ENCODE measurements at places on chromosomes 1 and 21.

GRCh38 chr1:201024625-201024998 is 1.1 kb upstream of the KIF21B start:
- DNase-seq: no peak

- no peak for DNase-seq
These were observed 23.9 kb downstream of the ZNF362 start for GRCh38 chr1:33280091-33280661.

GRCh38 chr1:244052728-244053312 is 1.7 kb downstream of the ZBTB18 start:
- DNase-seq: no peak

DNA sequence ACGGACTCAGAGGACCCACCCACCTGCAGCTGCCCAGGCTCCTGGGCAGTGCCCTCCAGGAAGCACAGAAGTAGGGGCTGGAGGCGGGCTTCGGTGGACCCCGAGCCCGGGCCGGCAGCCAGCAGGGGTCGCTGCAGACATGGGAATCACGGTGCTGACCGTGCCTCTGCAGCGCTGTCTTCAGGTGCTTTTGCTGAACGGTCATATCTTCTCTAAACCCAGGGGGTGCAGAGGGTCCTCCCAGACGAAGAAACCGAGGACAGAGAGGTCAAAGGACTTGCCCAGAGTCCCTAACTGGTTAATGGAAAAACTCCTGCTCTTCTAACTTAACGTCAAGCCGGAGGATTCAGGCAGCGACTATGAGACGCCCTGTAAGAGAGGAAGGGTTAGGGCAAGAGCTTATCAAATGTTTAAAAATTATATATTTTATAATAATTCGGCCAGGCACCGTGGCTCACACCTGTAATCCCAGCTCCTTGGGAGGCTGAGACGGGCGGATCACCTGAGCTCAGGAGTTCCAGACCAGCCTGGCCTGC is 21.5 kb upstream of the LEFTY2 start:
- DNase-seq: peak; percentile 41

DNA sequence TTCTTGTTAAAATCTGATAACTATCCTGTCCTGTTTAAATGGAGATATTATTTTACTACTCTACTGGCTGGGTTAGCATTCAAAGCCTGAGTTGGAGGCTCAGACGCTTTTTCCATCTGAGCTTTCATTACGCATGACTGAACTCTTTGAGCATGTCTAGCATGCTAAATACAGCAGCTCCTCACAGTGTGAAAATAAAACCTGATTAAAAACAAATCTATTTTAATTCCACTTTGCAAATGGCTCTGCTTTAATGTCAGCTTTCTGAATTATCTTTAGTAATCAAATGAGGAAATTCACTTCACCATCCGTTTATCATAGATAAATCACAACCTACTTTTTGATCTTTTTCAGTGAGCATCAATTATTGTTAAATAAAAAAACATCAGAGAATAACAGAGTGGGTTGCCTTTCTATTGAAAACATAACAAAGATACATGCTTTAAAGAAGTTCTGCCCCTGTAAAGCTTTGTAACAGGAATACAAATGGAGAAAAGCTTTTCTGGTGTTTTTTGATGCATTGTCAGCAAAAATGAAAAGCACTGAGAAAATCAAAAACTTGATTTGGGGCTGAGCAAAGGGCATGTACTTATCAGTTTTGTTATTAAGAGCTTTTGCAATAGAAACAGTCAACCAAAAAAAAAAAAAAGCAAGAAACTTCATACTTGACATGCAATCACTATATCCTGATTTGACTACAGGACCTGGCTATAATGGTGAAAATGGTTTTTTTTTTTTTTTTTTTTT is 3.5 kb upstream of the SPEN start:
- no peak for DNase-seq

DNA sequence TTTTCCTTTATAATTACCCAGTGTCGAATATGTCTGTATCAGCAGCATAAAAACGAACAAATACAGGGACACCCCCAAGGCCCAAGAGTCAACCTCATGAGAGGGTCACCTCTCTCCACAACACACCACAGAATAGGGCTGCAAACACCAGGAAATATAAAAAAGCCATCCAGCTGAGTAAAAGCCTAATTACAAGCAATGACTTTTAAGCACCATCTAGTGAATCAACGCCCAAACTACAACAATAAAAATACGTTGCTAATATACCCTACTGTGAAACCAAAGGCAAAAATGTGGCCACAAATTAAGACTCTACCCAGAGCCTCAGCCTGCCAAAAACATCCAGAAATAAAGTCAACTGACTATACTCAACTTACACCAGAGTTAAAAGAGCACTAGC is 817.9 kb upstream of the NEGR1 start:
- DNase-seq: no peak

GRCh38 chr21:20883408-20883800 is 114.8 kb upstream of the NCAM2 start:
- no peak for DNase-seq

DNA sequence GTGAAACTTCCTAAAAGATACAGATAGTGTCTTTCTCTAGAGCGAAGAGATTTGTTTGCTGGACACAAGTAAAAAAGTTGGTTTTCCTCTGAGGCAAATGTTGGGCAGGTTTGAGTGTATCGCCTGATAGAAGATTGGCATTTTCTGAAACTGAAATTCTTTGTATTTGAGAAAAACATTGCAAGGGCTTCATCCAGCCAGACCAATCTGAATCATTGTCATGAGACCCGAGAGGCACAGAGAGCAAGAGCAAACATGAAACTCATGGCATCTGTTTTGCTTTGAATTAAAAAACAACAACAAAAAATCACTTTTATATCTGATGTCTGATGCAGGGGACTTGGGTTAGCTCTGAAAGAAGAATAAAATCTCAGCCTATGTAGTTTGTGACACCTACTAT is 379.3 kb upstream of the NCAM2 start:
- DNase-seq: no peak

- DNase-seq: no peak
These were observed 25.2 kb upstream of the AGO1 start for GRCh38 chr1:35857830-35858229.

DNA sequence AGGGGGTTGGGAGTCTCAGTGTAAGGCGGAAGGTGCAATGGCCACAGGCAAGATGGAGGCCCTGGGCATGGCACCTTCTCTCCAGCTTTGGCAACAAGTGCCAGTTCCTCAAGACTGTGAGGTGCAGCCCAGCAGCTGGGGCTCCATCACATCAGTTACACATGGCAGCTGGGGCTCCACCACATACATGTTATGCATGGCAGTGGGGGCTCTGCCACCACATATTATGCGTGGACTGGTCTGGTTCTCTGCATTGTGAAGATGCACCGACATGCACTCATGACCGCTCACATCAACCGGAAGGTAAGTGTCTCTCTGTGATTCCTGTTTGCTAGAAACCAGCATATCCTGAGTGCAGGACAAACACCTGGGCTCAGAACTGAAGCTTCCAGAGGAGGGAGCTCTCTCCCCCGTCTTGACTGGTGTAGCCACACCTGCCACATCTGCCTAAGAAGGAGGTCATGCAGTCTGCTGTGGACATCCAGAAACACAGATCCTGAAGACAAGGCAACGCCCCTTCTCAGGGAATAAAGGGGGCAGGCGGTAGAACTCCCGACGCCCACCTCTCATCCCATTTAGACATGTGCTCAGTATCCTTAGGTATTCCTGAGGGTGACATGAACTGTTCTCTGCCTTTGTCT is 104.1 kb upstream of the TMPRSS2 start:
- DNase-seq: no peak

DNA sequence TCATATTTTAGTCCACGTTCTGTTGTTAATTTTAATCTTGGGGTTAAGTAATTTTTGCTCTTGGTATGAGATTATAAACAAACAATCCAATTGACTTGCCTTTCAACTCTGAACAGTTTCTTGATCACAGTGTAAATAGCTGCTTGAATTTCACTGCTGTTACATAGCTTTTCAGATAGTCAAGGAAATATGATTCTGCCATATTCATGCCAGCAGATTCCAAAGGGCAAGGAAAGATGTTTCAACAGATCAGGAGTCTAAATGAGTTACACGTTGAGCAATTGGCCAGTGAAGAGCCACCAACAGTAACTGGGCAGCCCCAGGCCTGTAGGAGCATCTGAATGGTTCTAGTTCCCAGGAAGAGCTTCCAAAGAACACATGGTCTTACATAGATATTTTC is 93.6 kb downstream of the LEPR start:
- no peak for DNase-seq

DNA sequence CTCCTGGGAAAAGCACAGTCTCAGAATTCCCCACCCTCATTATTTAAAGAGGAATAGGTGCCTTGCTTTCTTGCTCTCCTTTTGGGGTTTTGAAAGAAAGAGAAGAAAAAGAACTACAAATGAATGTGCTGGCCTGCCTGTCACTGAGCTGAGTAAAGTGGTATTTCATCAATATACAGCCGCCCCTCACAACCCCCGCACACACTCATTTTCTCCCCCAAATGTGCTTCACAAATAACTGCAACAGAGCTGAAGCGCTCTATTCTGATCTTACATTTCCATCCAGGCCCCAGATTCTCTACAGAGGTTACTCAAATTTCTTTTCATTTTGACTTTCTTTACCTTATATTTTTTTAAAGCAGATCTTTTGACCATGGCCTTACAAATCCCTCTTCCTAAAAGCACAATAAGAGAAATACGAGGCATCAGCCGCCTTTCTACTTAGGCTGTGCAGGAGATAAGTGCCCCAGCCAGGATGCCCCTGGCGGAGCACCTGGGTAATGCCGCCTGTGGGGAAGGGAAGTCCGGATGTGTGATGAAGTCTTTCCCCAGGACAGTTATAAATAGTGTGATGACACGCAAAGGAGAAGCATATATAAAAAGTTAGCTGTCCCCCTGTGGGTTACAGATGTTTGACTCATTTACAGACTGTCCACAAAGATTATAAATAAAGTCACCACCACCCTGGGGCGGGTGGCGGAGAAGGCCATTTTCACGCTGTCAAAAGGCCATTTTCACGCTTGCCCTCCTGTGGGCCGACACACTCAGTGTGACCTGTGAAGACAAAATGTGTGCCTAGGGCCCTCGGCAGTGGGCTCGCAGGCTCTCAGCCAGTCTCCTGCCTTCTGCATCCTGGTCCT is 6.5 kb downstream of the KCNN3 start:
- peak; percentile 17 for DNase-seq

- no peak for DNase-seq
These were observed 40.6 kb upstream of the ATP1A1 start for GRCh38 chr1:116332451-116332850.
